ENCODE measurements at places on chromosomes 6 and 20.

GRCh38 chr20:61896058-61896961 is 169.4 kb downstream of the TAF4 start:
- no peak for DNase-seq

GRCh38 chr20:9498322-9498721 is 16.1 kb upstream of the LAMP5 start:
- DNase-seq: no peak

DNA sequence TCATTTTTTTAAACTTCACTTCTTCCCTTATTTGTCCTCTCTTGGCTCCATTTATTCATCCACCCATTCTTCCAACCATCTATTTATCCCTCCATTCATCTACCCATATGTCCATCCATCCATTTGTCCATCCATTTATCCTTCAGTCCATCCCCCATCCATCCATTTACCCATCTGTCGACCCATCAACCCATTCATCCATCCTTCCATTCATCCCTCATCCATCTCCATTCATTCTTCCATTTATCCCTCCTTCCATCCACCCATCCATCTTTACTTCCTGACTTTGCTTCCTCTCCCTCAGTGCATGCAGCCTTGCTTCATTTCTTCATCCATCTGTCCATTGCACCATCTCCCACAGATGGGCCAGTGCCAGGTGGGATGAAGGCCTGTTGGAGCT is 1.8 kb downstream of the CST11 start:
- DNase-seq: no peak

DNA sequence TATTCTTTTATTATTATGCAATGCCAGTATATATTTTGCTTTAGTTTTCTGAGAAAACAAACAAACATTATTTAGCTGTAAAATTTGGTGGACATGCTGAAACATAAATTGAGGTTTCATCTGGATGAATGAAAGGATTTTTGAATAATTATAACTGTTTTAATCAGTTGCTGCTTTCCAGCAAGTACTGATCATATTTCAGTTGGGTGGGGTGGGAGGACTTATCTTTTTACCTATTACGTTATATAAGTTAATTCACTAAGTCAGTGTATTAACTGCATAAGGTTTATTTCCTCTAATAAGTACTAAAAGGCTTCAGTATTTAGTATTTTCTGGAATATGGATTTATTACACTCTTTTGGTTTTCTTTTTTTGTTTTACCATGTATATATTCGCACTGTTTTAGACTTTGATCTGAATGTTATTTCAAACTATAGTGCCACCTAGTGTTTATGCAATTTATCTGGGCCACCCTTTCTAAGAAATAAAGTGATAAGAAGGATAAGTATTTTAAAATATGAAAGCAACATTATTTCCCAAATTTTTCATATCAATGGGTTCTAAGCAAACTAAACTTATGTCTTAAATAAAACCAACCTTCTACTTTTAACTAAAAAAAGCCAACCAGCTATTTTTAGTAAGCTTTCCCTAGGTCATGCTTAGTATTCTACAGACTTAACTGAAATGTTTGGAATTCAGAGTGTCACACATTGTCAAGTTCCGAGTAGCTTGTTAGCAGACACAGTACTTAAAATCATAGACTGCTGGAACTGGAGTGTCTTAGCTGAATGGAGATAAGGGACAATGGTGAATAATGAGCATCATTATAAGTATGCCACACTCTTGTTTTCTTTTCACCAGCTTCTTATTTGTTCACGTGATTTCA is 105.4 kb upstream of the MCHR2 start:
- DNase-seq: no peak

DNA sequence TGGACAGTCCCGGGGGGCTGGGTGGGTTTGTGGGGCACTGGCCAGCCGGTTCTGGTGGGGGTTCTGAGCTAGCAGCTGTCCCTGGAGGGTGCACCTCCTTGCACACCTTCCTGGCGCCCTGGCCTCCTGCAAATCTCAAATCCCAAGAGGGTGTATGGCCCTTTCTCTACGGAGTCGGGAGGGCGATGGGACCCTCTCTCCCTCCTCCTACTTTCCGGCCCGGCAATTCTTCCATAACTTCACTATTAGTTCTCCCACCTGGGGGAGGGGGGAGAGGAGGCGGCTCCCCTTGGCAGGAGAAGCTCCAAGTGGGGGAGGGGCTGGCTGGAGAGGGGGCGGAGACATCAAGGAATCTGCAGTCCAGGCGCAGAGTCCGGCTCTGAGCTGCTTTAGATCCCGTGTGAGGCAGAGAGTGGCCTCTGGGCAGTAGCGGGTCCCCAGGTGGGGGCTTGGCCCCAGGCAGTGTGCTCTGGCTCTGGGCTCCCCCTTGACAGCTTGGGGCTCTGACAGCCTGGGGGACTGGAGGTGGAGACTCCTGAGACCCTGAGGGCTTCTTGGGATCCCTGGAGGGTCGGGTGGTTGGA is 1.4 kb upstream of the LAMA5 start:
- DNase-seq: no peak

GRCh38 chr20:45964006-45964400 is 8.0 kb downstream of the ZNF335 start:
- no peak for DNase-seq

DNA sequence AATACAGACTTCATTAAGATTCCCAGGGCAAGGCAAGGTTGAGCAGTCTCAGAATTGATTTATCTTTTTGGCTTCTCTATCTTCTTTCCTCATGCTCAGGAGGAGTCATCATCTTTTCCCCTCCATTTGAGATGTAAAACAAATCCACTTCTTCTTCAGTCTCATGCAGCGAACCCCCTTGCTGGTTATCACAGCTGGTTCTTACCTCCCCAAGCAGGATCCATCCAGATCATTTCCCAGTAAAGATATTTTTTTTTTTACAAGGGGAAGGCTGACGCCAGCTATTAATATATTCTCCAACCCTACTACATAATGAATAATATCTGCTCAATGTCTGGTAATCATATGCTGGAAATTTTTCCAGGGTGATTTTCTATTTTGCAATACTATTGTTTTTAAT is 508.9 kb upstream of the NOX3 start:
- DNase-seq: no peak

- no peak for DNase-seq
These were observed 56.1 kb downstream of the HDDC2 start for GRCh38 chr6:125245523-125246264.

DNA sequence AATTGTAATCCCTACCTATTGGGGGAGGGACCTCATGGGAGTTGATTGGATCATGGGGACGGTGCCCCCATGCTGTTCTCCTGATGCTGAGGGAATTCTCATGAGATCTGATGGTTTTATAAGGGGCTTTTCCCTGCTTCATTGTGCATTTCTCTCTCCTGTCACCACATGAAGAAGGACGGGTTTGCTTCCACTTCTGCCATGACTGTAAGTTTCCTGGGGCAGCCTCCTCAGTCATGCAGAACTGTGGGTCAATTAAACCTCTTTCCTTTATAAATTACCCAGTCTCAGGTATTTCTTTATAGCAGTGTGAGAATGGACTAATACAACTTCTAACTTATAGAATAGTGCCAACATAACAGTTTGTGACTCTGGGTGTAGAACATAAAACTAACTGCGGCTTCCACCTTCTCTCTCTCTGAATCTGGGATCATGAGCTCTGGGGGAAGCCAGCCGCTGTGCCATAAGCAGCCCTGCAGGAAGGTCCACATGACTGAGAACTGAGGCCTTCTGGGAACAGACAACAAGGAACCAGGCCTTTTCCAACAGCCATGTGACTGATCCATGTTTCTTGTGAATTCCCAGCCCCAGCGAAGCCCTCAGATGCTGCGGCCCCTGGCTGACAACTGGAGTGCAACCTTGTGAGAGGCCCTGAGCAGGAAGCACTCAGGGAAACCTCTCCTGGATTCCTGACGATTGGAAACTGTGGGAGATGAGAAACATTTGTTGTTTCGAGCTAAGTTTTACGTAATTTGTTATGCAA is 3.4 kb upstream of the HLA-A start:
- DNase-seq: no peak

DNA sequence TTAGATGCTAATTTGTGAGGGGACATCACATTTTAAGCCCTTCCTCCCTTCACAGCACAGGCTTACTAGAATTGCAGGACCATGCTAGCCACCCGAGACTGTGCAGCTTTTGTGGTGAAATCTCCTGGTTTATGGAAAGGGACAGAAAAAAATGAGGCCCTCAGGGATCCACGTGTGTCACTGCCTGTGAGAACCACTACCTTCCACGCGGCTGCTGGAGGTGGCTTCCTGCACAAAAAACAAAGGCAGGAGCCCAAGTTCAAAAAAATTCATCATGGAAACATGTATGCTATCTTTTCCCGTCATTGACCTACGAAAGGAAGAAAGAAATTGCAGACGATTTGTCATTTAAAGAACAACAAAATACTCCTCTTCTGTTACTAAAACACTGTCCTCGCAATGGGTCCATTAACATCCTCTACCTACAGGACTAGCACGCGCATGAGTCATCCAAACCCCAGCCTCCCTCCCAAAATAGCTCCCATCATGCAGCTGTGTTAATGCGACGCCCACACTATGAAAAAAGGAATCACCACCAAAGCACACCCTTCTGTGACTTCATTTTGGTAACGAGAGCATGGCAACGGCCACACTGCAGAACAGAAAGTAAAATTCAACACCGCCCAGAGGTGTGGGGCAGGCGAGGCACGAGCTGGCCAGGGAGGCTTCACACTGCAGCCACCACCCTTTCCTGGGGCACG is 45.7 kb downstream of the RAMACL start:
- DNase-seq: peak; percentile 86

GRCh38 chr6:14799928-14800327 is 445.9 kb upstream of the JARID2 start:
- DNase-seq: no peak

DNA sequence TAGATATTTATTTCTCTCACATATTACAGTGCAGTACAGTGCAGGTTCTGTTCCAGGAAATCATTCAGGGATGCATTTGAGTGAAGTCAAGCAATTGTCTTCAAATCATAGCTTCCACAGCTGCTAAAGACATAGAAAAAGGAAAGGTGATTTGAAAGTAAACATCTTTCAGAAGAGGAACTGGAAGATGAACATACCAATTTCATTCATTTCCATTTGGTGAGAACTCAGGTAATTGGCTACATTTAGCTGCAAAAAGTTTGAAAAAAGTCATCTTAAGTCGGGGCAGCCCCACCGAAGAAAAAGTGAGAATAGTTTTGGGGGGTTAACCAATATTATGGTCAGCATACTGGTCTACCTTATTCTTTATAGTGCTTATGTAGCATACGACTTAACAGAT is 61.4 kb upstream of the IL20RA start:
- DNase-seq: no peak

DNA sequence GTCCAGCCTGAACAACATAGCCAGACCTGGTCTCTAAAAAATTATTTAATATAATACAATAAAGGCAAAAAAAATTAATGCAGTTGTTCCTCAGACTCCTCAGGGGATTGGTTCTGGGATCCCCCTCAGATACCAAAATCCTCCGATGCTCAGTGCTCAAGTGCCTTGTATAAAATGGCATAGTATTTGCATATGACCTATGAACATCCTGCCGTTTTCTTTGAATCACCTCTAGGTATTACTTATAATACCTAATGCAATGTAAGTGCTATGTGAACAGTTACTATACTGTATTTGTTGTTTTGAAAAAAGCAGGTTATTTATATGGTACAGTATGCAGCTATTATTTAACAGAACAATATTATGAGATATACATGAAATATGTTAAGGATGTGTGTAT is 43.3 kb downstream of the RNGTT start:
- DNase-seq: no peak
